ENCODE measurements at places on chromosomes 1 and 21.
A peak's percentile ranks its signal among the peaks of the same experiment; 100 is the strongest.

- no peak for DNase-seq
Observed at GRCh38 chr1:245797592-245798348, 643.0 kb downstream of the KIF26B start.

GRCh38 chr21:43984905-43985689 is 27.0 kb upstream of the TRAPPC10 start:
- no peak for DNase-seq

GRCh38 chr21:28725396-28725795 is 267.3 kb downstream of the LTN1 start:
- peak; percentile 47 for DNase-seq

- DNase-seq: no peak
Observed at GRCh38 chr1:2108213-2108876, 58.1 kb downstream of the PRKCZ start.

- DNase-seq: no peak
Observed at GRCh38 chr1:63813829-63814277, 40.0 kb downstream of the ROR1 start.

GRCh38 chr1:19625291-19625937 is 18.7 kb upstream of the NBL1 start:
- DNase-seq: no peak
